Left ventricle myocardium inferior (tissue), 1 donor: ENCODE measurements at places on chromosomes 2 and 18.

GRCh38 chr2:128604045-128604444 lies 285.4 kb upstream of the HS6ST1 start:
- H3K36me3 ChIP-seq, result no peaks in the 10 kb centered on the region
- H3K27ac ChIP-seq, result no peak overlapping the region
- DNase-seq, result peak; percentile 3
- H3K4me3 ChIP-seq, result no peak overlapping the region
- H3K4me1 ChIP-seq, result peaks cover 5% of the 10 kb centered on the region
- no peaks in the 10 kb centered on the region for H3K27me3 ChIP-seq

- H3K27me3 ChIP-seq, result no peaks in the 10 kb centered on the region
- DNase-seq, result peak; percentile 55
- peak overlapping the region; percentile 83 for H3K27ac ChIP-seq
- H3K36me3 ChIP-seq, result no peaks in the 10 kb centered on the region
Measured at GRCh38 chr2:27705851-27706622, 42.3 kb downstream of the SLC4A1AP start.

DNA sequence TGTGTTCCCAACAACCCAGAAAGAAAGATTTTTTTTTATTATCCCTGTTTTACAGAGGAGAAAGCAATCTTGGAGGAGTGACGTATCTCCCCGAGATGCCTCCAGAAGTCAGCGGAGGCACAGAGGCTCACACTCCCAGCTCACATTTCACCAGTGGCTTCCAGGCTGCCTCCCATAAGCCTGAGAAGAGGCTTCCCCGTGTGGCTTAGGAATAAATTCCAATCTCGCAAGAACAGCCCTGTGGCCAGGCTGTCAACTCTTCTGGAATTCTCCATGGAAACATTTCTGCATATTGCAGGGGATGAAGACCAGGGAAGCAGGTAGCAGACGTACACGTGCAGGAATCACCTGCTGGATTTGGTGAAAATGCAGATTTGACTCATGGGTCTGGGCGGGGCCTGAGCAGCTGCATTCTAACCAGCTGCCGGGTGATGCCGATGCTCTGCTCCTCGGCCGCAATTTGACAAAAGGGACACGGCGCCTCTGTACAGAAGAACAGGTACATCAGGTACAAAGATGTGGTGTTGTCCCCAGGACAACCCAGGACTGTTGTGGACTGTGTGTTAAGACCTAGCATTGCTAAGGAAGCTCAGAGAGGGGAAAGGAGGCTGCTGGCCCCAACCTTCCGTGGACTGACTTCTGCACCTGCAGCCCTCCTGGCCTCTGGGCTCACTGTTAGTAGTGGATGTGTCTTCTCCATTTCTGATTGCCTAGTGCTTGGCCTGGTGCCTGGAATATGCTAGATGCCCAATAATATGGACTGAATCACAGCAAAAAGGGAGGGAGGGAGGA lies 114.2 kb upstream of the ID2 start:
- H3K27me3 ChIP-seq, result no peaks in the 10 kb centered on the region
- peak overlapping the region; percentile 64 for H3K27ac ChIP-seq
- H3K36me3 ChIP-seq, result no peaks in the 10 kb centered on the region
- H3K4me1 ChIP-seq, result peaks cover 13% of the 10 kb centered on the region
- no peak overlapping the region for H3K4me3 ChIP-seq

- H3K27me3 ChIP-seq, result no peaks in the 10 kb centered on the region
- no peak overlapping the region for H3K4me3 ChIP-seq
- H3K4me1 ChIP-seq, result peaks cover 15% of the 10 kb centered on the region
- no peaks in the 10 kb centered on the region for H3K36me3 ChIP-seq
- no peak for DNase-seq
Measured at GRCh38 chr18:21254576-21254975, 12.5 kb downstream of the GREB1L start.
